ENCODE measurements at places on chromosomes 6 and 20.

- no peak for DNase-seq
Measured at GRCh38 chr6:84408028-84408427, 180.6 kb upstream of the CEP162 start.

DNA sequence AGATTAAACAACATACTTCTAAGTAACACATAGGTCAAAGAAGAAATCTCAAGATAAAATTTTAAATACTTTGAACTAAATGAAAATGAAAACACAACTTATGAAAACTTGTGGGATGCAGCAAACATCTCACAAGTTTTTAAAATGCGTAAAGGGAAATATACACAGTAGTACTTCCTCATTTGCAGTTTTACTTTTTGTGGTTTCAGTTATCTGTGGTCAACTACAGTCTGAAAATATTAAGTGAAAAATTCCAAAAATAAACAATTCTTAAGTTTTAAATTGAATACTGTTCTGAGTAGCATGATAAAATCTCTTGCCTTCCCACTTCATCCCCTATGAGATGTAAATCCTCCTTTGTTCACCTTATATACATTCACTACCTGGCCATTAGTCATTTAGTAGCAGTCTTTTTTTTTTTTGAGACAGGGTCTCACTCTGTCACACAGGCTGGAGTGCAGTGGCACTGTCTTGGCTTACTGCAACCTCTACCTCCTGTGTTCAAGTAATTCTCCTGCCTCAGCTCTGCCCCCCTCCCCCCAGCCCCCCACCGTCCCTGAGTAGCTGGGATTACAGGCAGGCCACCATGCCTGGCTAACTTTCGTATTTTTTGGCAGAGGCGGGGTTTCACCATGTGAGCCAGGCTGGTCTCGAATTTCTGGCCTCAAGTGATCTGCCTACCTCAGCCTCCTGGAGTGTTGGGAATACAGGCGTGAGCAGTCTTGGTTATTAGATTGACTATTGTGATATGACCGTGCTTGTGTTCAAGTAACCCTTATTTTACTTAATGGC is 154.6 kb upstream of the AHI1 start:
- no peak for DNase-seq

DNA sequence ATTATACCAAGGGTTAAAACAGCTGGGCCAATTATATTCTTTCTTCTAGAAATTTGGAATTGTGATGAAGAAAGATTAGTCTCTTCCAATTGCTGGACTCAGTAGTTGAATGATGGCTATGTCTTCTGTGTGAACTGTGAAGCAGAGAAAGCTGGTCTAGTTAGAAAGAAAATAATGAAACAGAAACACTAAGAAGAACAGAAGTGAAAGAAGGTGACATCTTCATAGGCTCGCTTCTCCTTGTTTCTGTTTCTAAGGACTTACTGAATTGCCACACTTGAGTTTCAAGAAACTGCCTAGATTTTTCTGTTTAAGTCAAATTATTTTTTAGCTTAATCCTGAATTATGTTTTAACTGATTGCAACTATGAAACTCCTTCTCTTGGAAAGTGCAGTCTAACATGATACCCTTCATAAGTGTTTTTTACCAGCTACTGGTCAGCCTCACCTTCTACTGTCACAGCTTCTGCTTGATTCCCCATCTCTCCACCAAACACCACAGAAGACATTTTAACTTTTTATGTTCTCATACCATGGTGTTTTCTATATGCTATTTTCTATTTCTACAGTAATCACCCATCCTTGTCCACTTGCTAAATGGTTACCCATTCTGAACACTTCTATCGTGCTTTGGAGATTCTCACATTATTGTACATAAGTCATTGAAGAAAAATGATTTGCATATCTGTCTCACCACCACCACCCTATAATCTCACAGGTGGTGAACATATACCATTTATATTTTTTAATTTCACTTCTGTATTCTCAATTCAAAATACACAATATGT is 268.8 kb downstream of the GRIK2 start:
- DNase-seq: no peak

DNA sequence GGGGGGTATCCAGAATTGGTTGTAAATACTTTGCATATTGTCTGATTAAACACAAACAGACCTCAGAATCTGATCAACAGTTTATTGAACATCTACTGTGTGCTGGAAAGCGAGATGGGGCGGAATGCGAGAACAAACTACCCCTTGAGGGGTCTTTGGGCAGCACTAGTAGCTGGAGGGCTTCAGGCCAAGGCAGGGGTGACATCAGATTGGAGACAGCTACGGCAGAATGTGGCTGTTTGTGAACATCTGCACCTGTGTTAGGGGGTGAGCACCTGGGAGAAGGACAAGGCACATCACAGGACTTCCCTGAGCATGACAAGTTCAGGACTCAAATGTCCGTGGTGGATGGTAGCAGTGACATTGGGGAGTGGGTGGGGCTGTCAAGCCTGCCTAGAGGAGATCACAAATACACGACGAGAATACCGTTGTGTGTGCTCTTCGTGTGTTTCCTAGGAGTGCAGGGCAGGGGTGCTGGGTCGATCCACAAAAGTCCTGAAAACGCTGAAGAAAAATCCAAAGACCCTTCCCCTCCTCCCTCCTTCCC is 59.5 kb downstream of the SRC start:
- DNase-seq: no peak

DNA sequence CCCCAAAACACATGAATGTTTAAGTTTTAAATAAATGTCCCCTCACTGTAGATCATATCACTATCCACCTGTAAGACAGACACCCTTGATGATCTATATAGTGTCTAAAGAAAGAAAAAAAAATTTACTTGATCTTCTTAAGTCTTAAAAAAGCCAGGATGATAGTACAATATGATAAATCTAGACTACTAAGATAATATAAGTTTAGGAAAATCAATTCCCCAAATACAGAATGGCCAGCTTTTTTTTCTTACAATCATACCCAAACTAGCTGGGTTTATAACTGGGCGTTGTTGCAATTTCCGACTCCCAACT is 14.4 kb downstream of the ZNF217 start:
- DNase-seq: no peak

GRCh38 chr6:115067690-115068447 is 725.0 kb upstream of the HS3ST5 start:
- no peak for DNase-seq

GRCh38 chr6:137309078-137309762 is 90.0 kb upstream of the IFNGR1 start:
- no peak for DNase-seq

- no peak for DNase-seq
Measured at GRCh38 chr6:106728296-106728870, 99.0 kb downstream of the QRSL1 start.

Data from stimulated activated naive CD8-positive, alpha-beta T cell treated with anti-CD3 and anti-CD28 coated beads, Interleukin-15, amount 100 ng/mL, for 72 hours (primary cell).